ENCODE measurements at places on chromosomes 7 and 10. TPM values are rescaled to one million over a fixed set of nuclear protein-coding genes. Genes with fewer than 3 reads are reported as not detected.

ZPBP gene
- total RNA-seq: not detected

CPN1 gene
- total RNA-seq: not detected

OR2A1 gene
- total RNA-seq: not detected

NOS3 gene
- total RNA-seq: 0.78 TPM

MLXIPL gene
- total RNA-seq: not detected

VPS50 gene
- total RNA-seq: 20.0 TPM

ZNF273 gene
- 23.7 TPM for total RNA-seq

PITX3 gene
- total RNA-seq: not detected

RAB11FIP2 gene
- total RNA-seq: 25.3 TPM

ARMS2 gene
- total RNA-seq: not detected

CASTOR2 gene
- 16.2 TPM for total RNA-seq

PRF1 gene
- 5.8 TPM for total RNA-seq

CNPY1 gene
- total RNA-seq: not detected

TUBAL3 gene
- total RNA-seq: not detected

MPLKIP gene
- total RNA-seq: 52.8 TPM

PAPSS2 gene
- total RNA-seq: not detected

EZH2 gene
- total RNA-seq: 73.3 TPM

ZNF736 gene
- 90.2 TPM for total RNA-seq

CACNB2 gene
- not detected for total RNA-seq

GHRHR gene
- total RNA-seq: not detected

A1CF gene
- not detected for total RNA-seq

METTL27 gene
- 2.1 TPM for total RNA-seq

PPP1R3C gene
- not detected for total RNA-seq

RARRES2 gene
- total RNA-seq: not detected

TRUB1 gene
- 21.5 TPM for total RNA-seq

HMX2 gene
- 2.4 TPM for total RNA-seq

GPR26 gene
- total RNA-seq: not detected

CYREN gene
- total RNA-seq: 81.9 TPM

ZMIZ2 gene
- 91.7 TPM for total RNA-seq

GSDME gene
- total RNA-seq: 47.0 TPM

MCM10 gene
- total RNA-seq: 87.8 TPM

RGS10 gene
- total RNA-seq: 45.2 TPM

ZNF22 gene
- 36.6 TPM for total RNA-seq

ENKUR gene
- total RNA-seq: not detected
